ENCODE measurements at places on chromosomes 4 and X.

- no peak for DNase-seq
Measured at GRCh38 chr4:56220261-56220660, 167.0 kb downstream of the AASDH start.

GRCh38 chr4:170374770-170375169 is 285.0 kb upstream of the AADAT start:
- DNase-seq, result no peak

DNA sequence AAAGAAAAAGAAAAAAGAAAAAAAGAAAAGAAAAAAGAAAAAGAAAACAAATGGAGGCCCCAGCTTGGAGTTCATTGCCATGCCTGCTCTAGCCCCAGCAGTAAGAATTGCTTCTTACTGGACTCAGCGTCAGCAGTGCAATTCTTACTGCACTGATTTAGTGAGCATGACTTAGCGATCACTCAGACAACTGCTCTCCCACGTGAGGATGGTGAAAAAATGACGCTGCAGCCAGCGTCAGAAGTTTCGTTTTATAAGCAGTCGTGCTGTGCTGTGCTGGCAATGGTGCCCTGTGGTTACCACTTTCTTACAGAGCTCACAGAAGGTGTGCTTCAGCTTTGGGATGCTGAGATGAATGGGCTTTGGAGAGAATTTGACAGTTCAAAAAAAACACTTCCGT is 68.3 kb upstream of the DDX3X start:
- DNase-seq, result no peak

- DNase-seq, result no peak
Measured at GRCh38 chr4:87499403-87500091, 29.6 kb downstream of the SPARCL1 start.

GRCh38 chrX:132077912-132078311 is 49.9 kb downstream of the FRMD7 start:
- no peak for DNase-seq

DNA sequence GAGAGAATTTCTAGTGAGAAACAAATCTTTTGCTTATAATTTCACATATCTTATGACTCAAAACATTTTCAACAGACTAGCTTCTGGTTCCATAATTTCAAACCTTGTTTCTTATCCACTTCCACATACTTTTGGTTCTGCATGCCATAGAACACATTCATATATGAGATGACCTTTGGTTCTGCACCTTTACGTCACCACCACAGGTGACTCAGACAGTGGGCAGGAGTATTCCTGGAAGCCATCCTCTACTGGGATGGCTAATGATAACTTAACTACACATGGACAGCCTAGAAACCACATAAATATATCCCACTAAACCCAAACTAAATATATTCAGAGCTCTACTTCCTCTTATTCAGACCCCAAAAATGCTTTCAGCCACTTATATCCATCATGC is 133.3 kb downstream of the DCK start:
- no peak for DNase-seq
